ENCODE measurements at places on chromosomes 5 and 9.

DNA sequence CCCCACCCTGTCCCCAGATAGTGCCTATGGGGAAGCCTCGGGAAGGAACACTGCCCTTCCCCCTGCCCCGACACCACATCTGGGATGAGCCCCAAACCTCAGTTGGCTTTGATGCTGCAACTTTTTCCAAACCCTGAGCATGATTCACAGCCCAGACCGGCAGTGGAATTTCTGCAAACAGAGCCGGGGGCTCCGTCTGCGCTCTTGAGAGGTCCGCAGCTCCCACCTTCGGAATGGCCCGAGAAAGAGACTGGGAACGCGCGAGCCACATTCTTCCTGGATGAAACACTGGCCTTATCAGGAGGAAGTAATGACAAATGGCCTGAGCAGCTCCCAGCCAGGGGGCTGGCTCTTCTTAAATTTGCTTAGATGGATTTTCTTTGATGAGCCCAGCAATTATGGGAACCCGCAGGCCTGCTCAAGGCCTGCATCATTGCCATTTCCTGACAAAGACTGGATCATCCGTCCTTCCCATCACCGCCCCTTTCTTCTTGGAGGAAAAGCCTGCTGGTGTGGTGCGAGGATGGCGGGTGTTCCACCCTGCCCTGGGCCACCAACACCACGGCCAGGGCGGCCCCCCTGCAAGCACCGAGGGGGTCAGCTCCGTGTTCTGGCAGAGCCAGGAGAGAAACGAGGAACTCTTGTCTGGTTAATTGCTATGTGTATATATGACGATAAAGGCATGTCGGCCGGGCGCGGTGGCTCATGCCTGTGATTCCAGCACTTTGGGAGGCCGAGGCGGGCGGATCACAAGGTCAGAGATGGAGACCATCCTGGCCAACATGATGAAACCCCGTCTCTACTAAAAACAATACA is 38.8 kb upstream of the COL5A1 start:
- DNase-seq = no peak
- no peaks in the 10 kb centered on the region for H3K4me1 ChIP-seq
- H3K27me3 ChIP-seq = no peaks in the 10 kb centered on the region
- H3K4me3 ChIP-seq = no peak overlapping the region
- H3K27ac ChIP-seq = no peak overlapping the region

- peaks cover 32% of the 10 kb centered on the region for H3K27me3 ChIP-seq
- peak overlapping the region; percentile 81 for H3K4me3 ChIP-seq
- H3K27ac ChIP-seq = no peak overlapping the region
- peaks cover 23% of the 10 kb centered on the region for H3K4me1 ChIP-seq
Observed at GRCh38 chr9:14311956-14312685, 1.8 kb downstream of the NFIB start.

- no peak overlapping the region for H3K27ac ChIP-seq
- DNase-seq = no peak
- H3K4me3 ChIP-seq = no peak overlapping the region
- peaks cover 5% of the 10 kb centered on the region for H3K27me3 ChIP-seq
Observed at GRCh38 chr9:99294850-99295461, 72.9 kb downstream of the SEC61B start.

GRCh38 chr5:115772731-115773475 is 43.6 kb downstream of the CDO1 start:
- H3K27me3 ChIP-seq = no peaks in the 10 kb centered on the region
- no peak overlapping the region for H3K4me3 ChIP-seq
- H3K27ac ChIP-seq = no peak overlapping the region
- no peaks in the 10 kb centered on the region for H3K4me1 ChIP-seq

GRCh38 chr9:128216781-128217553 is 13.8 kb downstream of the DNM1 start:
- H3K4me3 ChIP-seq = no peak overlapping the region
- H3K27ac ChIP-seq = no peak overlapping the region
- peaks cover 3% of the 10 kb centered on the region for H3K4me1 ChIP-seq
- DNase-seq = no peak
- 0 out of 2 replicates have a peak, but pooled peaks cover 6% of the 10 kb centered on the region for H3K36me3 ChIP-seq

GRCh38 chr5:180823940-180824629 is 21.5 kb upstream of the MGAT1 start:
- DNase-seq = no peak
- no peaks in the 10 kb centered on the region for H3K4me1 ChIP-seq
- no peak overlapping the region for H3K4me3 ChIP-seq
- 0 out of 2 replicates have a peak, but pooled peaks cover 4% of the 10 kb centered on the region for H3K36me3 ChIP-seq

GRCh38 chr5:55900068-55900467 is 48.9 kb downstream of the IL31RA start:
- no peak for DNase-seq
- no peak overlapping the region for H3K4me3 ChIP-seq
- H3K27me3 ChIP-seq = no peaks in the 10 kb centered on the region
- H3K36me3 ChIP-seq = no peaks in the 10 kb centered on the region
- no peaks in the 10 kb centered on the region for H3K4me1 ChIP-seq

- H3K4me1 ChIP-seq = no peaks in the 10 kb centered on the region
- no peak overlapping the region for H3K4me3 ChIP-seq
- no peak overlapping the region for H3K27ac ChIP-seq
Observed at GRCh38 chr9:68603371-68603770, 62.7 kb upstream of the TMEM252 start.
